ENCODE measurements at places on chromosomes 5 and 9.

DNA sequence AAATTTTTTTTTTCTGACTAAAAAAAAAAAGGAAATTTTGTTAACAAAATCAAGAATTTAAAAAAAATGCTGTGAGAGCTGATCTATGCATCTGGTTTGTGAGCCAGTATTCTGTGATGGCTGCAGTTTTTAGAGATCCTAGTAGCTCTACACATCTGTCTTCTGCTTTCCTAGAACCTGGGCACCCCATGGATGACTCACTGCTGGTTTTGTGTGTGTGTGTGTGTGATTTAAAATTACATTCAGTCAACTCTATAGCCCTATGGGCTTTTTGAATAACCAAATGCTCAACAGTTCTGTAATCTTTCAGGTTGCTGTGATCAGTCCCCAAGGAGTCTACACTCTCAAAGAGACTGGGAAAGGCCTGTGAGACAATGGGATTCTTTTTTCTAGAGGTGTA, 2.5 kb upstream of the PSMD5 start:
- no peak for DNase-seq

- DNase-seq, result no peak
Measured at GRCh38 chr9:120378680-120379079, 201.3 kb downstream of the CDK5RAP2 start.

DNA sequence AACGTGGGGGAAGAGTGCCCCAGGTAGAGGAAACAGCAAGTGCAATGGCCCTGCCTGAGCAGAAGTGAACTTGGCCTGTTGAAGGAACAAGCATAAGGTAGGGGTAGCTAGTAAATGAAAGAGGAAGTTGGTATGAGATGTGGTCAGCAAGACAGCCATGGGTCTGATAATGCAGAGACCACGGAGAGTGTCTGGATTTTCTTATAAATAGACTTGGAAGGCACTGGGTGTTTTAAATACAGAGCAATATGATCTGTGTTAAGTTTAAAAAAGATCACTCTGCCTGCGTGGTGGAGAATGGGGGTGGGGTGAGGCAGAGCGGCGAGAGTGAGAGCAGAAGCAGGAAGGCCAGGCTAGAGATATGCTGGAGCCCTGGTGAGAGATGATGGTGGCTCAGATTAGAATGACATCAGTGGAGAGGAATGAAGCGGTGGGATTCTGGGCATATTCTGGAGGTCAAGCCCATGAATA, 4.2 kb downstream of the ADAM19 start:
- DNase-seq, result no peak

- no peak for DNase-seq
Measured at GRCh38 chr5:149988126-149988525, 12.3 kb downstream of the TIGD6 start.

GRCh38 chr5:114118511-114118910, 243.4 kb upstream of the KCNN2 start:
- no peak for DNase-seq

All from SHP77 treated with DMSO at 0.1 percent for 48 hours (cell line).